ENCODE measurements at places on chromosomes 5 and 9. TPM values are rescaled to one million over a fixed set of nuclear protein-coding genes. Genes with fewer than 3 reads are reported as not detected.

DNA sequence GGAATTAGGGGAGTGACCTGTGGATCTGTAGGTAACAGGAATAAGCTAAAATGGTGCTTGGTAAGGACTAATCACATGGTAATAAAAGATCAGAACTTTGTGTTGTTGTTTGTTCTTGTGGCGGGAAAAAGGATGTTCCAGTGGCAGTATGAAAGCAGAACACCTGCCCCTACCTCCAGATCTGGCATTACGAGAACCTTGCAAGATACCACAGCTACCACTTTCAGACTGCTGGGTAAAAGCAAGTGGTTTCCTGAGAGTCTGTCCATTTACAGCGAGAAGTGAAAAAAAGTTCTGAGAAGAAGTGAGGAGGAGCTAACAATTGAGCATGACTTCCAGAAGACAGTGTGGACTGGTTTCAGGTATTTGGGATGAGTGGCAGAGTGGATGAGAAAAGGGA, 252.5 kb downstream of the TLE4 start:
- no peak overlapping the region for H3K4me3 ChIP-seq
- no peaks in the 10 kb centered on the region for H3K36me3 ChIP-seq
- H3K27ac ChIP-seq = no peak overlapping the region
- no peak for DNase-seq

DNA sequence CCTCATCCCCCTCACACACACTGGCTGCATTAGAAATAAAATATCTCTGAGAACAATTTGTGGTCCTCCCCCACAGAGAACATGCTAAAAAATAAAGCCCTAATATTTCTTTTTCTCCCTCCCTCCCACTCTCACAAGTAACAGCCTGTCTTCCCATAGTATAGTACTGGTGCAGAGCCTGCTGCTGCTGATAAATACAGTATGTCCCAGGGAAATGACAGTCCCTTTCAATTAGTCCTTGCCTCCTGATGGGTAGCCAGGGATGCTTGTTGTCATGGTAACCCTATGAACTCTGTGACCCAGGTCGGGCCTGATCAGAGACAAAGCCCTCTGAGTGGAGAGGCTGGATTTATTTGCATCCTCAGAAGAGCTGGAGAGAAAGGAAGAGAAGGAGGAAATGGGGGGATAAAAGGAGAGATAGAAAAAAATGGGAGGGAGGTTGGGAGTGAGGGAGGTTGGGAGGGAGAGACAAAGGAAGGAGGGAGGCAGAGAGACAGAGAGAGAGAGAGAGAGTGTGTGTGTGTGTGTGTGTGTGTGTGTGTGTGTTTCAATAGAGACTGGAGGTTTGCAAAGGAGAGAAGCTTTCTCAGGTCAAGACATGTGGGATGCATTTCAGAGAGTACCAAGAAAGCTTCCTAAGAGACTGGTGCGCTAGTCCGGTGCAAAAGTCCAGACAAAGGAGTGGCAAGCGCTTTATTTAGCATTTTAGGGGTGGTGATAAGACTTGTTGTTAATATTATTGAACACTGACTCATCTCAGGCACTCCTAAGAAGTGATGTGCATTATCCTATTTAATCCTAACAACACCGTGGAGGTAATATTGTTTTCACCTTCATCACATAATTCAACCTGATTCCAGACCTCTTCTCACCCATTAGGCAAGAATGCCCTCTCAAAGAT, 260.8 kb downstream of the FAM114A2 start:
- no peak for DNase-seq
- no peaks in the 10 kb centered on the region for H3K4me1 ChIP-seq
- H3K27ac ChIP-seq = no peak overlapping the region
- H3K27me3 ChIP-seq = no peaks in the 10 kb centered on the region

DNA sequence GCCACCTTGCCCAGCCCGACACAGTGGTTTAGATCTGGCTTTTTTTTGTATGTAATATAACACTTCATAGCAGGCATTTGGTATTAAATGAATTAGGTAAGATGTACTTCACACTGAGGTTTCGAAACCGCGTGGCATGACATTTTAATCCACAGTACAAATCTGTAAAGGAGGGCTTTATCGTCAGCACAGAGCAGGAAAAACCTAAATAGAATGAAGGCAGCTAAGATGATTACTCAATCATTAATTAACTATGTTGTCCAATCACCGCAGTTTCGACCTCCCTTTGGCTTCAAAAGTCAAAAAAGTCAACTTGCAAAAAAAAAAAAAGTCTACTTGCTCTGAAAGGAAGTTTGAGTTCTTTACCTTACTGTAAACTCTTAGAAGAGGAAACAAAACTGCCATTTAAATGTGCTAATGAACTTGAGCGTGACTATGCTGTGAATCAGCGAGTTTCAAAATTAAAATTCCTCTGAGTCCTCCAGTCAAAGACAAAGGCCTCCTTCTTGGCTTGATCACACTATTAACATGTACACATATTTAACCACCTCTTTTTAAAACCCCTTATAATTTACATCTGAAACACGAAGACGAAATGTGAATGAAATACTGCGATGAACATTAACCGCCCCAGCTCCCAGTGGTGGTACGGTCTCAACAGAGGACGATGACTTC, 698 bp upstream of the SEC24A start:
- H3K27ac ChIP-seq = peak overlapping the region; percentile 98
- H3K4me1 ChIP-seq = peaks cover 20% of the 10 kb centered on the region
- DNase-seq = no peak
- no peaks in the 10 kb centered on the region for H3K27me3 ChIP-seq

- no peaks in the 10 kb centered on the region for H3K36me3 ChIP-seq
- no peak overlapping the region for H3K27ac ChIP-seq
- H3K27me3 ChIP-seq = no peaks in the 10 kb centered on the region
- H3K4me1 ChIP-seq = no peaks in the 10 kb centered on the region
These were observed 49.1 kb downstream of the DOCK2 start for GRCh38 chr5:169686137-169686536.

- H3K27me3 ChIP-seq = no peaks in the 10 kb centered on the region
- no peak overlapping the region for H3K27ac ChIP-seq
- H3K36me3 ChIP-seq = no peaks in the 10 kb centered on the region
These were observed 294.8 kb upstream of the RFX3 start for GRCh38 chr9:3820643-3821042.

GRCh38 chr5:109863752-109864151, 174.0 kb downstream of the MAN2A1 start:
- no peaks in the 10 kb centered on the region for H3K27me3 ChIP-seq
- DNase-seq = no peak
- H3K4me1 ChIP-seq = no peaks in the 10 kb centered on the region

- H3K27me3 ChIP-seq = no peaks in the 10 kb centered on the region
- no peak overlapping the region for H3K27ac ChIP-seq
- DNase-seq = no peak
- no peaks in the 10 kb centered on the region for H3K36me3 ChIP-seq
These were observed 120.3 kb downstream of the NREP start for GRCh38 chr5:111636736-111637135.

GRCh38 chr5:92050970-92051369, 667.9 kb upstream of the ARRDC3 start:
- no peak overlapping the region for H3K27ac ChIP-seq
- H3K4me3 ChIP-seq = no peak overlapping the region
- H3K36me3 ChIP-seq = no peaks in the 10 kb centered on the region
- DNase-seq = no peak
- no peaks in the 10 kb centered on the region for H3K4me1 ChIP-seq

DNA sequence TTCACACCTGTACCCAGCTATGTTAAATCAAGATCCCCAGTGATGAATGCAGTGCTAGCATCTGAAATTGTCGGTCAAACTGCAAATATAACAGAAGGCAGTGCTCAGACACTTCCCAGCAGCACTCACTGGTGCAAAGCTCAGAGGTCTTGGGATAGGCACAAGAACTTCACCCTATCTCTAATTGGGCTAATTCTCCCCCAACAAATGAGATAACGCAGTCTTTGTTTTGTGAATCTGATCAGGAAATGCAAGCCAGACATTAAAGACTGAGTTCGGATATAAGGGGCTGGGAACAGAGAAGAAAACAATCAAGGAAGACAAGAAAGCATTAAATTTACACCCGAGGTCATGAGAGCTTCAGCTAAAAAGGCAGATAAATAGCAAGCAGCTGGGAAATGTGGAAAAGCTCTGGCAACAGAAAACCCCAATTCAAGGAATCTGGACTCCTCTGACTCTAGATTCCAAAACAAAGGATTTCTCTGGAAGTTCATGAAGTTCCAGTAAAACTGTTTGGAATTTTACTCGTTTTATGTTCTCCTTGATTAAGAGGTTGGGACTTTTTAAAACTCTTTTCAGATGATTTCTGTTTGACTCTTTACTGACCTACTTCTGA, 65.1 kb downstream of the GNA14 start:
- no peak overlapping the region for H3K27ac ChIP-seq
- H3K4me1 ChIP-seq = no peaks in the 10 kb centered on the region
- H3K4me3 ChIP-seq = no peak overlapping the region
- no peaks in the 10 kb centered on the region for H3K36me3 ChIP-seq

- no peak overlapping the region for H3K4me3 ChIP-seq
- no peaks in the 10 kb centered on the region for H3K36me3 ChIP-seq
- DNase-seq = no peak
- no peaks in the 10 kb centered on the region for H3K4me1 ChIP-seq
- no peak overlapping the region for H3K27ac ChIP-seq
These were observed 201.1 kb upstream of the CHD1 start for GRCh38 chr5:99129768-99130501.

- H3K4me1 ChIP-seq = no peaks in the 10 kb centered on the region
- H3K27me3 ChIP-seq = peaks cover 17% of the 10 kb centered on the region
- no peaks in the 10 kb centered on the region for H3K36me3 ChIP-seq
These were observed 5.4 kb upstream of the TIFAB start for GRCh38 chr5:135457424-135458071.

DNA sequence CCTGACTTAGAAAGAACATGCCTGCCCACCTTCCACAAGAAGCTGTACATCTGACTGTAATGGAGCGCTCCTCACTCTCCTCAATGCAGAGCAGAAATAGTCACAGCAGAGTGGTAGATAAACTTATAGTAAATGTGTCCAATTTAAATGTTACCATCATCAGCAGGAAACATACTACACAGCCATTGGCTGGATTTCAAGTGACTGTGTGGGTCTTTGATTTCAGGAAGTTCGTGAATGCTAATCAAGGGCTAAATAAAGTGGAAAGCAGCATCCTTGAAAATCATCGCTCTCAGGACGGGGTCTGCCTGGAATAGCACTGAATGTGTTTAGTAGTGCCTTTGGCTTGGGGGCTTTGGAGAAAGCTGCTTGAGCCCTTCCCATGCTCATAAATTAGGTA, 32.4 kb upstream of the CRHBP start:
- H3K4me1 ChIP-seq = no peaks in the 10 kb centered on the region
- no peaks in the 10 kb centered on the region for H3K36me3 ChIP-seq
- no peak overlapping the region for H3K27ac ChIP-seq
- DNase-seq = no peak

- H3K27ac ChIP-seq = peak overlapping the region; percentile 9
- H3K27me3 ChIP-seq = no peaks in the 10 kb centered on the region
- DNase-seq = no peak
- peaks cover 25% of the 10 kb centered on the region for H3K4me1 ChIP-seq
These were observed 215.1 kb upstream of the TRIM32 start for GRCh38 chr9:116471944-116472506.

DNA sequence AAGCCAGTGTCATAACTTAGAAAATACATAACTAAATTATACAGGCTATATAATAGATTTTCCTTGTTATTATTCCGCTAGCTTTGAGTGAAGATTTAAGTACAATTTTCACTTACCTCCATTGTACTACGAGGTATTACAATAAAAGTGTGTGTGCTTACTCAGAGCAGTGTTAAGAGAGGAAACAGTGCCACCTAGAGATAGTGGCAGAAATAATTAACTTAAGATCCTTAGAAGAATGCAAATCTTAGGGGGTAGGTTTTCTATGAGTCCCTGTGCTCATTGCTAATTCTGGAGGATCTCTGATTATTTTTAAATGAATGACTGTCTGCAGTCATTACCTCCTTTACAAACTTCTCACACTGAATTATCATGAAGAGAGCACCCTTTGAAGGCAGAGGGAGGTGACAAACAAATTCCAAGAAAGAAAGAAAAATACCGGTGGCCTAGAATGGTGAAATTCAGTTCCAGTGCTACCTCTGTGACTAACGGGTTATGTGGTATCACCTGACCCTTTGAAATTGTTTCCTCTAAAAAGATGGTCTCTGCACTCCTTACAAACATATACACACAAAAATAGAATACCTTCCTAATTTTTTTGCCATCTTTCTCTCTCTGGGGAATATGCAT, 379.8 kb downstream of the TRIM36 start:
- H3K4me3 ChIP-seq = no peak overlapping the region
- H3K27ac ChIP-seq = no peak overlapping the region
- H3K4me1 ChIP-seq = no peaks in the 10 kb centered on the region
- no peak for DNase-seq
- no peaks in the 10 kb centered on the region for H3K27me3 ChIP-seq
- H3K36me3 ChIP-seq = no peaks in the 10 kb centered on the region

- no peaks in the 10 kb centered on the region for H3K27me3 ChIP-seq
- no peaks in the 10 kb centered on the region for H3K36me3 ChIP-seq
- DNase-seq = peak; percentile 65
These were observed 502.7 kb downstream of the NR2F1-AS1 start for GRCh38 chr5:93078082-93079038.

- no peaks in the 10 kb centered on the region for H3K36me3 ChIP-seq
- no peaks in the 10 kb centered on the region for H3K4me1 ChIP-seq
- H3K4me3 ChIP-seq = no peak overlapping the region
- no peaks in the 10 kb centered on the region for H3K27me3 ChIP-seq
- no peak for DNase-seq
These were observed 25.8 kb upstream of the HSD17B3 start for GRCh38 chr9:96327694-96328352.

- no peak for DNase-seq
- no peak overlapping the region for H3K4me3 ChIP-seq
- no peak overlapping the region for H3K27ac ChIP-seq
- H3K27me3 ChIP-seq = no peaks in the 10 kb centered on the region
- H3K36me3 ChIP-seq = no peaks in the 10 kb centered on the region
These were observed 403.1 kb downstream of the TLE4 start for GRCh38 chr9:79974806-79975422.

Gene COL15A1
- 46.7 TPM for total RNA-seq

Gene PTGER4
- 24.5 TPM for total RNA-seq

Gene TCF7
- 1.2 TPM for total RNA-seq

Gene PFN3
- not detected for total RNA-seq

Gene MEIKIN
- total RNA-seq = 0.63 TPM

Gene TRPM3
- 0.02 TPM for total RNA-seq

Gene PARP8
- 5.5 TPM for total RNA-seq

Gene NFIB
- 133 TPM for total RNA-seq

Gene GCNT1
- total RNA-seq = 3.4 TPM

Gene EGFL7
- 86.8 TPM for total RNA-seq
